ENCODE measurements at places on chromosomes 6 and 20.
A peak's percentile ranks its signal among the peaks of the same experiment; 100 is the strongest.

- DNase-seq = peak; percentile 65
These were observed 3.4 kb downstream of the LY86 start for GRCh38 chr6:6591778-6592465.

GRCh38 chr20:57451795-57452661 is 60.8 kb downstream of the RBM38 start:
- no peak for DNase-seq

GRCh38 chr6:33992191-33992590 is 153.7 kb downstream of the GRM4 start:
- DNase-seq = no peak

DNA sequence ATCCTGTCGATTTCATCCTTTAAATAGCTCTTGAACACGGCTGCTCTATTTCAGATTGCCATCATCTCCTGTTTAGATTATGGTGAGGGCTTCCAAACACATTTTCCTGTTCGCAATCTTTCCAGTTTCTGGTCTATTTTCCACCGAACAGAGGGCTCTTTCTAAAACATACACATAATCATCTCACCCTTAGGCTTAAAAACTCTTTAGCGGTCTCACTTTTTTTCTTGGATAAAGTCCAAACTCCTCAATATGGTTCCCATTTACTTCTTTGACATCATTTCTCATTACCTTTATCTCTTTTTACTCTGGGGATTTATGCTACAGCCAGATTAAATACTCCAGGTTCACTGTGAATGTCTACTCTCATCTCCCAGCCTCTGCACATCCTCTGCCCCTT is 103.4 kb upstream of the STMND1 start:
- no peak for DNase-seq

DNA sequence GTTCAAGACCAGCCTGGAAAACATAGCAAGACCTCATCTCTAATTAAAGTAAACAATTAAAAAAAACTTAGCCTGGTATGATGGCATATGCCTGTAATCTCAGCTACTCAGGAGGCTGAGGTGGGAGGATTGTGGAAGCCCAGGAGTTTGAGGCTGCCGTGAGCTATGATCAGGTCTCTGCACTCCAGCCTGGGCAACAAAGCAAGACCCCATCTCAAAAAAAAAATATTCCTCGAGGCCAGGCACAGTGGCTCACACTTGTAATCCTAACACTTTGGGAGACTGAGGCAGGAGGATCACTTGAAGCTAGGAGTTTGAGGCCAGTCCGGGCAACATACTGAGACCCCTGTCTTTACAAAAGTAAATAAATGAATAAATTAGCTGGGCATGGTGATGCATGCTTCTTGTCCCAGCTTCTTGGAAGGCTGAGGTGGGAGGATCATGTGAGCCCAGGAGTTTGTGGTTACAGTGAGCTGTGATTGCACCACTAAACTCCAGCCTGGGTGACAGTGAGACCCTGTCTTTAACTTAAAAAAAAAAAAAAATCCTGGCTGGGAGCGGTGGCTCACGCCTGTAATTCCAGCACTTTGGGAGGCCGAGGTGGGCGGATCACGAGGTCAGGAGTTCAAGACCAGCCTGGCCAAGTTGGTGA is 9.3 kb upstream of the C2 start:
- no peak for DNase-seq

DNA sequence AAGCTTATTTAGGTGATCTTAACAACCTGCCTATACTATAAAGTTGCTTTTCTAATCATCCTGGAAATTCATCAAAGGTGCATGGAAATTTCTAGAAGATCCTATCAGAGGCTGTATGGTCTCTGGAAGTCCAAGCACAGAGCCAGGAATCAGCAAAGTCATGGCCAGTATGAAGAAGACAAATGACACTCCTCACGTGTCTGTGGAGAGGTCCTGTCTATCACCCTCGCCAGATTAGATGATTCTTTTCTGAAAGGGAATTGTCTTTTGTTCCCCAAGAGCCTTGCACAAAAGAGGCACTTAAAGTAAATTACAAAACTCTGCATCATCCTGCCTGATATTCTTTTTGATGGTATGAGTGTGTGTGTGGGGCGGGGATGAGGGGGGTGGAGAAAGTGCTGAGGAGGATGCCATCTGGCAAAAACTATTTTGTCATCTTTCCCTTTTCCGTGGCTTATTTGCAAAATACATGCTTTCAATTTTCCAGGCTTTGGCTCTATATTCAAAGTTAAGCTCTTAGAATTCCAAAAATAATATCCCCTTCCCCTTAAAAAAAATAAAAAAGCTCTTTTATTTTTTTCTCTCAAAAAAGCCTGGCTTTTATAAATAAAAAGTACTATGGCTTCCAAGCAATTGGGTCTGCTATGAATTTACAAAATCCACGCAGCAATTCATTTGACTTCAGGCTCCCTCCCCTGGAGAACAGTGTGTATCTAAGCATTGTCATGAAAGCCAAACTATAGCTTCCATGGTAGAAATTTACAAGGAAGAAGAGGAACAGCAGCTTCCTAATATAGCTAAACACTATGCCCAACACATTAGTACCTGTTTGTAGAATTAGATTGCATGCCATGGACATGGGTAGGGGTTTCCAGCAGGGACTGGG is 185.2 kb upstream of the ARG1 start:
- no peak for DNase-seq

DNA sequence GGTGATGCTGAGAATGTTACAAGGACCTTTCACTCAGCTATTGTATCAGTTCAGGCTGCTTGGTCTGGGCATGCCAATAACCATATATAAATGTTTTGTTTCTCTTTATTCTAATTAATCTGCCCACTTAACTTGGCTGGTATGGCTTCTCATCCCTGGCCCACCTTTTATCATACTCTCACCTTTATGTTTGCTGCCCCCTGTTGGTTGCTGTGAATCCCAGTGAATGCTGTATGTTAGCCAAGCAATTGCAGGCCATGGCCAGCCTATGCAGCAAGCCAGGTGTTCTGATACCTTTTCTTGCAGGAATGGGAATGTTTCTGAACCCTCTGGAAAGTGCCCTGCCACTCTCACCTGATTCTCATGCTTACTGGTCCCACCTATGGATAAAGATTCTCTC is 54.6 kb downstream of the PCSK2 start:
- no peak for DNase-seq

DNA sequence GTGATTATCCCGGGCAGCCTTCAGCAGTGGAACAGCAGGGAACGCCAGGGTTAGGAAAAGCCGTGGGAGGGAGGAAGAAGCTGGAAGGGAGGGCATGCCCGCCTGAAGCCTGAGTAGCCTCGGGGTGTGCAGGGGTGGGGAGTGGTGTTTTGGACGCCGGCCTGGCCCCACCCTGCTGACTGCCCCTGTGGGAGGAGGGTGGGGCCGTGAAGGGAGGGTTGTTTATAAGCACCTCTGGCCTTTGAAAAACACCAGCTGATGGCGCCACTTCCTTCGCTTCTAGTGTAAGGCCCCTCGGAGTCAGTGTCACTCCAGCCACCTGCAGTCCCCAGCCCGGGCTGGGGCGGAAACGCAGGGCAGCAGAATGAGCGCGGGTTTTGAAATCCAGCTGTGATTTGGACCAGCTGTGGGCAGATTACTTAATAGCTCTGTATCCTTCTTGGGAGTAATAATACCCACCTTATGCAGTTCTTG is 52.8 kb upstream of the BMP6 start:
- DNase-seq = peak; percentile 66

DNA sequence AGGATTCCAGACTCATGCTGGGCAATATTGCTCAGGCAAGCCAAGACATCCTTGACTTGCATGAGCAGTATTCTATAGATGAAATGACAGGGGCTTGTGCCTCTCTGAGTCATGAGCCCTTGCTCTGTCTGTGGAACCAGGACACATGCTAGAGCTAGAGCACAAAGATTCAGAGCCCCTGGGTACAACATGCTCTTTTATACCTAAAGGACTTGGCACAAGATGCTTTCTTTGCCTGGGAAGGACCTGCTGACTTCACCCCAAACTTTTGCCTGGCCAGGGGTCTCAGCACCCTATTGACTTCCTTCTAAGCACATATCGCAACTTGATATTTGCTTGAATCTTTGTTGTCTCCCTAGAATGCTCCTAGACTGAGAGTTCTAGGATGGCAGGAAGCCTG is 27.4 kb downstream of the TGM6 start:
- DNase-seq = no peak

DNA sequence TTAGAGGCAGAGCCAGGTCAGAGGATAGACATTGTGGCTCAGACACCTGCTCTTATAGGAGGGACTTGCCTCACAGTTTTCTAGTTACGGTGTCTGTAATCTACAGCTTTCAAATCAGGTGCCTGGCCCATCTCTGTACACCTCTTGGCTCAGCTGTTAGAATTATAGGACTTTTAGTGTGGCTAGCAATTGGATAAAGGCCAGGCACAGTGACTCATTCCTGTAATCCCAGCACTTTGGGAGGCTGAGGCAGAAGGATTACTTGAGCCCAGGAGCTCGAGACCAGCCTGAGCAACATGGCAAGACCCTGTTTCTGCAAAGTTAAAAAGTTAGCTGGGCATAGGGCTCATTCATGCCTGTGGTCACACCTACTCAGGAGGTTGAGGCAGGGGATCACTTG is 20.0 kb downstream of the BRPF3 start:
- DNase-seq = no peak

GRCh38 chr6:98833057-98833306 is 1.4 kb upstream of the POU3F2 start:
- DNase-seq = peak; percentile 33

DNA sequence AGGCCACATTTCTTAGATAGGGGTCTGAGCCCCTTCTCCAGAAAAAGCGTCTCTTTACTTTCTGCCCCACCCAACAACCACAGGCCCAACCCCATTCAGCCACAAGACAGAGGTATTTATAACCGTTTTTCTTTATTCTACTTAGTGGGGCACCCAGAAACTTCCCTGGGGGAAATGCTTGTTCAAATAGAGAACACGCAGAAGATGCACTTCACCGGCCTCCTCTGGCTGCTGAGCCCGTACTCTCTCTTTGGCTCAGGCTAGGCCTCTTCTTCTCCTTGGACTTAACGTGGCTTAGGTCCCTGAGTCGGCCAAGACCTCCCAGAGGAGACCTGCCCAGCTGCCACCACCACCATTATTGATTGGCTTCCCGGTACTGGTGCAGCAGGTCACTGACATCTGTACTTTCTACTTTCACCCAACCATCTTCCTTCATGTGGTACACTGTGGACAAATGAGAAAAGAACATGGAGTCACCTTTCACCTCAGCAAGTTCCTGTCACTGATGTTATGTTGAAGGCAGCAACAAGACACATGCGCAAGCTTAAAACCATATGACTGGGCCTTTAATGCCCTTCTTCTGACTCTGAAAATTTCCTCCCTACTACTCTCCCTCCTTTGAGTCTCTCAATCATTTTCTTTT is 2.2 kb upstream of the TAP2 start:
- DNase-seq = no peak

DNA sequence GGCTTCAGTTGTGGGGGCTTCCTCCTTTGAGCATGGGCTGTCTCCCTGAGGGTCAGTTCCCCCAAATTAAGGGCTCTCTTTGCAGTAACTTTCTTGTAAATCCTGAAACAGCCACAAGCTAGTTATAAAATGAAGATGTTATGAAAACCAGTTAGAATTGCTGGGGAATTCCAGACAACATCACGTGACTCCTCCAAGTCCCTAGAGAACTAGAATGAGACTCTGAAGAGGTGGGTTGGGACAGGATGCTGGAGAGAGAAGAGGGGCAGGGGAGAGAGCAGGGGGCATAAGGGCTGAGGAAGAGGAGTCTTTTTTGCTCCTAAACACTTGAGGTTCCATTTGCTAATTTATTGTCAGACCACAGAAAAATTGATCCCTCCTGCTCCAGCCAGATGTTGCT is 380.3 kb downstream of the DHX35 start:
- DNase-seq = no peak

GRCh38 chr20:21102603-21103311 is 3.4 kb downstream of the LINC00237 start:
- peak; percentile 48 for DNase-seq

DNA sequence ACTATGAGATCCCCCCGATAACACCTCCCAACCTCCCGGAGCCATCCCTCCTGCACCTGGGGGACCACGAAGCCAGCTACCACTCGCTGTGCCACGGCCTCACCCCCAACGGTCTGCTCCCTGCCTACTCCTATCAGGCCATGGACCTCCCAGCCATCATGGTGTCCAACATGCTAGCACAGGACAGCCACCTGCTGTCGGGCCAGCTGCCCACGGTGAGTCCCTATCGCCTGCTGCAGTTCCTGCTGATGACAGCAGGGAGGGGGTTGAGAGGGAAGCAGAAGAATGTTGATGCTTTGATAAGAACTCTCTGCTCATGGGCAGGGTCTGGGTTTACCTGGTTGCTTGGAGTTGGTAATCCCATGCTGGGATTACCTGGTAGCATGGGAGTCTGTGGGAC is 91.9 kb downstream of the TOX2 start:
- DNase-seq = no peak

DNA sequence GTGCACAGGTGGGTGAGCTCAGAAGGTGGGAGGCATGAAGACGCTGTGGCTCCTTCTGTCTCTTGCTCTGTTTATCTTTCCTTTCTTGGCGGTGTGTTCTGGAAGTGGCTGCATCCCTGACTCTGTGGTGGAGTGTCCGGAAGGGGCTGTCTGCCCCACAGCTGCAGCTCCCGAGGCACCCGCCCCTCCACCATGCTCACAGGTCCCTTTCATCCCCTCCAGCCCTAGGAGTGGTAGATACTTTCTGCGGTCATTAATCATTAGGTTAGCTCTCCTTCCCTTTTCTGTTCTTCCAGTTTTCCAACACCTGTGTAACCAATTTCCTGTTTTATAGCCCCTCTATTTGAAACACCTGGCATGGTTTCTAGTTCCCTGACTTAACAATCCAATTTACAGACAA is 65.6 kb downstream of the GJA10 start:
- no peak for DNase-seq

- peak; percentile 54 for DNase-seq
These were observed 49.9 kb upstream of the TAGAP start for GRCh38 chr6:159094444-159095252.

GRCh38 chr20:45963059-45964005 is 8.7 kb downstream of the ZNF335 start:
- DNase-seq = no peak

DNA sequence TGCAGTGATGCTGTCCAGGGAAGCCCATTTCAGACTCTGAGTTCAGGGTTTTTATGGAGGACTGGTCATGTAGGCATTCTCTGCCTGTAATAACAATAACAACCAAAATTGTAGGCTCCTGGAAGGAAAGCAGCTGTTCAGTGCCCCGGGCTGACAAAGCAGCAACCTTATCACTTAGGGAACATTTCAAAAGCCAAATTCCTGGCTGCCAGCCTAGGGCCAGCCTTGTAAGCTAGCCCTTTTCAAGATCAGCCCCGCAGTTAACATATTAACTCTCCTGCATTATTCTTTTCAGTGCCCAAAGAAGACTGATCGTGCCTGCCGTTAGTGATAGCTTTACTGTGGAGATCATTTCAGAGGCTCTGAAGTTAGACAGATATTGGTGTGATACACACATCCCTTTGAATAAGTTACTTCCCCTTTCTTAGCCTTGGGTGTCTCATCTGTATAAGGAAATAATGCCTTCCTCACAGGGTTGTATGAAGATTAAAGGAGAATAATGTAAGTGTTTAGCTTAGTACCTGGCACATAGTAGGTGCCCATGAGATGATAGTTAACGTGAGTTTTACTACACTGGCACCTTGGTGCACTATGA is 44.1 kb downstream of the CTNNBL1 start:
- DNase-seq = no peak
